Fibroblast of mammary gland (primary cell): ENCODE measurements at places on chromosomes 1 and 21.
A peak's percentile ranks its signal among the peaks of the same experiment; 100 is the strongest.

- DNase-seq: peak; percentile 33
These were observed 126.2 kb downstream of the SIK1 start for GRCh38 chr21:43300496-43301408.

DNA sequence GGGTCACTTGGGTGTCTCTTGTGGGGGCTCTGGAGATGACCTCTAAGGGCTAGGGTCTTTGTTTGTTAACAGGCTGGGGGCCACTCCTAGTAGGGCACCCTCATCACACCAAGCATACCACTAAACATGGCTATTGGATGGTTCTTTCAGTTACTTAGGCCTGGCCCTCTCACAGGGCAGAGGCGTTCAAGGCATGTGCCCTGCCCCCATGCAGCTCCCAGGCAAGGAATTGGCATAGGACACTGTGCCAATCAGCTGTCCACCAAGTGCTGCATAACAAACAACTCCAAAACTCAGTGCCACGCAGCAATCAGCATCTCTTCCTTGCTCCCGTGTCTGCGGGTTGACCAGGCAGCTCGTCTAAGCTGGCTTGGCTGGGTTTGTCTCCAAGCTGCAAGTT, 2.1 kb upstream of the KCNAB2 start:
- DNase-seq: no peak

DNA sequence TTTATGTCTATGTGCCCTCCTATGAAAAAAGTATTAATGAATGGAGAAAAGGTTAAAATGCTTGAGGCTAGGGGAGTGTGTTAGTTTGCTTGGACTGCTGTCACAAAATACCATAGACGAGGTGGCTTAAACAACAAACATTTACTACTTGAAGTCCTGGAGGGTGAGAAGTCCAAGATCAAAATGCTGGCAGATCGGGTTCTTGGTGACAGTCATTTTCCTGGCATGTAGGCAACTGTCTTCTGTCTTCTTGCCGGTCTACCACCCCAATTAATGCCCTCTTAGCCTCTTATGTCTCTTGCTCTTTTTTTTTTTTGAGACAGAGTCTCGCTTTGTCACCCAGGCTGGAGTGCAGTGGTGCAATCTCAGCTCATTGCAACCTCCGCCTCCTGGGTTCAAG, 15.0 kb downstream of the ARID1A start:
- DNase-seq: no peak

- no peak for DNase-seq
These were observed 4.7 kb upstream of the C1orf174 start for GRCh38 chr1:3904843-3905185.

- DNase-seq: no peak
These were observed 63.1 kb upstream of the HIVEP3 start for GRCh38 chr1:41981796-41982195.

- no peak for DNase-seq
These were observed 25.7 kb downstream of the AADACL4 start for GRCh38 chr1:12669529-12670068.

- DNase-seq: peak; percentile 82
These were observed 67.9 kb downstream of the PHACTR4 start for GRCh38 chr1:28437264-28437923.

- DNase-seq: no peak
These were observed 114.8 kb upstream of the BARHL2 start for GRCh38 chr1:90831910-90832309.

- peak; percentile 62 for DNase-seq
These were observed 89.8 kb downstream of the DHRS3 start for GRCh38 chr1:12528021-12528852.

- DNase-seq: peak; percentile 75
These were observed 21.0 kb downstream of the JUN start for GRCh38 chr1:58762806-58763205.

- DNase-seq: no peak
These were observed 196.4 kb downstream of the MIS18A start for GRCh38 chr21:32082466-32082865.

DNA sequence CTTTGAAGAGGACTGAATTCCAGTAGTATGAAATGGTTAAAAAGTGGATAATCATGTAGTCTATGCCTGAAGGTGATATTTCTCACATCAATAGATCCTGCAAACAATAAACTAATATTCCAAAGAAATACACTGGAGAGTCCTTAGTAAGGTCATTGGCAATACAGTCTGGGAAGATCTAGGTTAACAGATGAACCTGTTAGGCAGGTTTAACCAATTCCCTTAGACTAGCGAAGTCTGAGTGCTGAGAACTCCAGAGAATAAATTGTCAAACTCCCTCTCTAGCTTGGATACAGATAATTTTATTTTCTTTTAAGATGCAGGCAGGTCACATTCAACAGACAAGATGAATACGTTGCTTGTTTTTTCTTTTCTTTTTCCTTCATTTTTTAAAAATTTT, 2.4 kb downstream of the GPR157 start:
- DNase-seq: no peak

DNA sequence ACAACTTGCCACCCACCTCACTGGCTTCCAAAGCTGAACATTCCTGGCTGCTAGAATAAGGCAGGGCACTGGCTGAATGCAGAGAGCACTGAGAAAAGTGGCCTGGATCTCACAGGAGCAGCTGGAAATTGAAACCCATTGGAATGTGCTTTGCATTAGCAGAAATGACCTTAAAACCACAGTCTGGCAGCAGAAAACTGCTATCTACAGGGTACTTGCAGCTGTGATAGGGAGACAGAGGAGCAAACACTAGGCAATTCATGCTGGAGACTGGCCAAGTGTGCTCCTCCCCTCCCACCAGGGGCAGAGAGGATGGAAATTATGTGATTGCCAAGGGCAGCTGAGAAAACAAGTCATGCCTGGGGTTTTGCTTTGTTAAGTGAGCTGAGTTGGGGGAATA, 47.2 kb downstream of the HSD3B1 start:
- peak; percentile 66 for DNase-seq

DNA sequence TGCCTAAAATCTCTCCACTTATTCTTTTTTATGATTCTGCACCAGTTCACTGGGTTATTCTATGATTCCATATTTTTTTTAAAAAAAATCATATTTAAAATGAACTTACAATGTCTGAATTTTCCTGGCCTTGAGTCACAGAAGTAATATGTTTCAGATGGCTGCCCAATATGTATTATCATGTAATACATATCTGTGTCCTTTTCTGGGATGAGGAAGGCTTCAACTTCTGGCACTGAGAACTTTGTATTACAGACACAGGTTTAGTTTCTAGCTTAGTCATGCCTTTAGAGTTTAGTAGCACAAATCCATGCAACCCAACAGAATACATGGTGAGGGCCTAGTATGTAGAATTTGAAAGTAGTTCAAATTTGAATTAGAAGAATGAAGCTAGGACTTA, 7.8 kb upstream of the HSD17B7 start:
- no peak for DNase-seq

DNA sequence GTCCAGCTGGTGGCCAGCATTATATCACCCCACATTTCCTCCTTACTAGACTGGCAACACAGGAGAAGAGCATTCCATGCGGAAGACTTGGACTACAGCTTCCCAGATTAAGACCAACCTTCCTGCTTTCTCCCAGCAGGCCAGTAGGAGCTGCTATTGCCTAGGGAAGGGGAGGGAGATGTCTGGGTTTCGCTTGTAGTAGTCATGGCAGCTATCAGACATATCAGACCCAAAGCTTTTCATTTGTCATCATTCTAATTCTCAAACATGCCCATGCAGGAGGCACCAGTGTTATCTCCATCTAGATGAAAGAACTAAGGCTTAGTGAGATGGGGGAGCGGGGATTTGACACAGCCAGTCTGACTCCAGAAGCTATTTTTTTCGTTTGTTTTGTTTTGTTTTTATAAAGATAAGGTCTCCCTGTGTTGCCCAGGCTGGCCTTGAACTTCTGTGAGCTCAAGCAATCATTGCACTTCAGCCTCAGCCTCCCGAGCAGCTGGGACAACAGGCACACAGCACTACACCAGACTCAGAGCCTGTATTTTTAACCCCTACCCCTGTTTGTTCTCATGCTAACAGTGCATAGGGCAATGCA, 4.5 kb downstream of the PLA2G2A start:
- peak; percentile 81 for DNase-seq

DNA sequence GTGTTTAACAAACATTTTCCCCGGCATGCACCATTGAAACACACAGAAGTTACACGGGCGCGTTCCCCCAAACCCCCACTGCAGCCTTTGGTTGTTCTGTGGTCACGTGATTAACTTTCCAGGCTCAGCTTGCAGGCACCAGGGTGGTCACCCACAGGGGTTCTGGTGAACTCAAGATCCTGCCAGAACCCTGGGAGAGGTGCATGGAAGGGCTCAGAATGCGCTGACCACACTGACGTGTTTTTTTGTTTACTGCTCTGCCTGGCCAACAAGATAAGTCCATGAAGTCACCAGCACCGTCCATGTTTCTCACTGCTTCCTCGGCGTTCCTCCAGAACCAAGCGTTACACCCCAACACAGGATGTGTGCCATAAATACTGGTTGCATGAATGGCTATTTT, 229.5 kb upstream of the VAMP3 start:
- no peak for DNase-seq

DNA sequence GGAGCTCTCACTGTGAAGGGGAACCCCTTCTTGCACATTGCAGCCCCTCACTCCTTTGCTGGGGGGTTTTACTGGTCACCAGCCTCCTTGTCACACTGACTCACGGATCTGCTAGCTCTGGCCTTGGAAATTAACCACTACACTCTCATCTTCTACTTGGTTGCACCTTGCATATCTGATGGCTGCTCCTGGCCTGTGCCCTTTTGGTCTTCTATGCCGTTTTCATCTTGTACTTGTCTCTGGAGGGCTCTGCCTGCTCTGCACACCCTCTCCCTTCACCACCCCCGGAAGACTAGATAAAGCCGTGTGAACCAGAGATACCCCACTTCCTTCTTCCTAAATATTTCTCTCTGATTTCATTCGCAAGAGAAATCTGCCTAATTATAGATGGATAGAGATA, 44.6 kb downstream of the CD247 start:
- no peak for DNase-seq

DNA sequence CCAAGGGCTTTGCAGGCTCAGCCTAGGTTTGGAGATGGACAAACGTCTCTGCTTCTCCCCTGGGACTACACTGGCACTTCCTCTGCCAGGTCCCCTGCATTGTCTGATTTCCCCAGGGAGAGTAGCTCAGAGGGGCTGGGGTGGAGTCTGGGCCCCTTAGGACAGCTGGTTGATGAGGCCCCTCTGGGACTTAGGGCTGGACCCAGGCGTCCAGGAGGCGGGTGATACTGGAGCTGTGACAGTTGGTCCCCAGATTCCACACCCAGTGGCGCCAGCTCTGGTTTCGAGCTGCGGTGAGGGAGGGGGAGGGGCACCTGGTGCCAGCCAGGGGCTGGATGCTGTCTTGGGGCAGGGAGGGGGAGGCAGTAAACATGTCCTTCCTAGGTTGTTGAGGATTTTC, 7.4 kb upstream of the MEX3A start:
- DNase-seq: no peak

- no peak for DNase-seq
These were observed 160.1 kb downstream of the PTPRC start for GRCh38 chr1:198798923-198799386.

DNA sequence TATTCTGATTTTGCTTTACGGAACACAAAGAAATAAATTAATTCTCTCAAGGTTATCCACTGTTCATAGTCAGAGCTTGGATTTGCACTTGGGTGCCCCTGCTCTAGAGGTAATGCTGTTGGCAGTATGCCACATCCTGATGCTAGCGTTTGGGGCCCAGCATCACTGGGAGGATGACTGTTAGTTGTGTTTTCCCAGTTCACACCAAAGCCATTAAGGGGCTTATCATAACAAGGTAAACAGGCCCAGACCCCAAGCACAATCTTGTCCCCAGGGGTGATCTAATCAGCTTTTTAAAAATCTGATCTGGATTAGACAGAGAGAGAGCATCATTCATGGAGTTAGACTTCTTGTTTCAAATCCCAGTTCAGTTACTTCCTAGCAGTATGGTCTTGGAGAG, 60.2 kb upstream of the PBX1 start:
- no peak for DNase-seq
